ENCODE measurements at places on chromosomes 16 and 17.

- no peaks in the 10 kb centered on the region for H3K36me3 ChIP-seq
- H3K4me3 ChIP-seq = no peak overlapping the region
- H3K27me3 ChIP-seq = no peaks in the 10 kb centered on the region
These were observed 22.1 kb upstream of the KDM8 start for GRCh38 chr16:27181019-27181790.

GRCh38 chr17:43673516-43674323, 12.0 kb upstream of the MEOX1 start:
- no peaks in the 10 kb centered on the region for H3K36me3 ChIP-seq
- H3K27ac ChIP-seq = no peak overlapping the region
- peak; percentile 67 for DNase-seq
- peaks cover 5% of the 10 kb centered on the region for H3K4me1 ChIP-seq
- H3K27me3 ChIP-seq = no peaks in the 10 kb centered on the region
- no peak overlapping the region for H3K4me3 ChIP-seq

GRCh38 chr16:87314990-87315420, 2.2 kb downstream of the C16orf95 start:
- no peak overlapping the region for H3K27ac ChIP-seq
- H3K36me3 ChIP-seq = no peaks in the 10 kb centered on the region
- peaks cover 2% of the 10 kb centered on the region for H3K4me1 ChIP-seq
- no peak overlapping the region for H3K4me3 ChIP-seq
- DNase-seq = no peak

DNA sequence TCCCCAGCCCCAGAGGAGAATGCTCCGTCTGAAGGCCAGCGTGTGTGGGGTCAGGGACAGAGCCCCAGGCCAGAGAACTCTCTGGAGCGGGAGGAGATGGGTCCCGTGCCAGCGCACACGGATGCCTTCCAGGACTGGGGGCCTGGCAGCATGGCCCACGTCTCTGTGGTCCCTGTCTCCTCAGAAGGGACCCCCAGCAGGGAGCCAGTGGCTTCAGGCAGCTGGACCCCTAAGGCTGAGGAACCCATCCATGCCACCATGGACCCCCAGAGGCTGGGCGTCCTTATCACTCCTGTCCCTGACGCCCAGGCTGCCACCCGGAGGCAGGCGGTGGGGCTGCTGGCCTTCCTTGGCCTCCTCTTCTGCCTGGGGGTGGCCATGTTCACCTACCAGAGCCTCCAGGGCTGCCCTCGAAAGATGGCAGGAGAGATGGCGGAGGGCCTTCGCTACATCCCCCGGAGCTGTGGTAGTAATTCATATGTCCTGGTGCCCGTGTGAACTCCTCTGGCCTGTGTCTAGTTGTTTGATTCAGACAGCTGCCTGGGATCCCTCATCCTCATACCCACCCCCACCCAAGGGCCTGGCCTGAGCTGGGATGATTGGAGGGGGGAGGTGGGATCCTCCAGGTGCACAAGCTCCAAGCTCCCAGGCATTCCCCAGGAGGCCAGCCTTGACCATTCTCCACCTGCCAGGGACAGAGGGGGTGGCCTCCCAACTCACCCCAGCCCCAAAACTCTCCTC, 10.4 kb downstream of the CX3CL1 start:
- H3K4me3 ChIP-seq = no peak overlapping the region
- no peaks in the 10 kb centered on the region for H3K4me1 ChIP-seq
- H3K27ac ChIP-seq = no peak overlapping the region
- no peaks in the 10 kb centered on the region for H3K36me3 ChIP-seq

DNA sequence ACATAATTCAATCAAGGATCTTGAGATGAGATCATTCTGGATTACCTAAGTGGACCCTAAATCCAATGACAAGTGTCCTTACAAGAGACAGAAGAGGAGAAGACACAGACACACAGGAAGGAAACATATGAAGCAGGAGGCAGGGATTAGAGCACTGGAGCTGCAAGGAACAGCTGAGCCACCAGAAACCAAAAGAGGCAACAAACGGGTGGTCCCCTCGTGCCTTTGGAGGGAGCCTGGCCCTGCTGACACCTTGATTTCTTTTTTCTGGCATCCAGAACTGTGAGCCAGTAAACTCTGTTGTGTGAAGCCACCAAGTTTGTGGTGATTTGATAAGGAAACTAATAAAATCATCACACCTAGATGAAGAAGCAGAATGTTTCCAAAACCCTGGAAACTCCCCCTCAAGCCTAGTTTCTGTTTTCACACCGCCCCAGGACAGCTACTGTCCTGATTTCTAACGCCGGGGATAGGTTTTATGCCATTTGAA, 115.2 kb downstream of the PITPNC1 start:
- no peaks in the 10 kb centered on the region for H3K36me3 ChIP-seq
- no peaks in the 10 kb centered on the region for H3K4me1 ChIP-seq
- no peaks in the 10 kb centered on the region for H3K27me3 ChIP-seq
- no peak overlapping the region for H3K27ac ChIP-seq

DNA sequence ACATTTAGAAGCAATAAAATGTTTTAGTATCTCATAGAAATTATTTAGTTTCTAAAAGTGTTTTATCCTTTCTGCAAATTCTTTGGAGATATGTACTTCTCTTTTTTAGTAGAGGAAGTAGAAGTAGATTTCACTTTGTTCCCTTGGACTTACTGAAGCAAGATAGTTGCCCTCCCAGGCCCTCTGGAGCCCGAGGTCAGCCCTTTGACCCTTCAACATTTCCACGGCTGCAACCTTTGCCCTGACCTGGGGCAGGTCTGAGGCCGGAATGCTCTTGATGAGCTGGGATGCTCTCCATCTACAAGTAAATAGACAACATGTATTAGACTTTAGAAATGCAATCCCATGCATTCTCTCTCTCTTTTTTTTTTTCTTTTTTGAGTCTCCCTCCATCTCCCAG, 167.5 kb downstream of the CDK5R1 start:
- no peak overlapping the region for H3K4me3 ChIP-seq
- no peak overlapping the region for H3K27ac ChIP-seq
- no peak for DNase-seq
- no peaks in the 10 kb centered on the region for H3K27me3 ChIP-seq
- no peaks in the 10 kb centered on the region for H3K4me1 ChIP-seq

DNA sequence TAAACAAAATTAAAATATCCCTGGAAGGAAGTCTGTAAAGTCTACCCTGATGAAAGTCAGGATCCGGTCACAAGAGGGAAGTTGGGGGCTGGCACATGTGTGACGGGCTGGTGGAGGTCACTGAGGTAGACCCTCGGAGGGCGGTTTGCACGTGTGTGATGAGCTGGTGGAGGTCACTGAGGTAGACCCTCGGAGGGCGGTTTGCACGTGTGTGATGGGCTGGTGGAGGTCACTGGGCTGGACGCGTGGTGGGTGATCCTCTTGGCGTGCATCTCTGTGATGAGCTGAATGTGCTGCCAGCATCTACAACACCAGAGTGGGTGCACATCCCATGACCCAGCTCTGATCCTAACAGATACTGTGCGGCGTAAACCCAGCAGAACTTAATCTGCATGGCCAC, 43.7 kb upstream of the METRNL start:
- no peaks in the 10 kb centered on the region for H3K36me3 ChIP-seq
- no peak overlapping the region for H3K27ac ChIP-seq

DNA sequence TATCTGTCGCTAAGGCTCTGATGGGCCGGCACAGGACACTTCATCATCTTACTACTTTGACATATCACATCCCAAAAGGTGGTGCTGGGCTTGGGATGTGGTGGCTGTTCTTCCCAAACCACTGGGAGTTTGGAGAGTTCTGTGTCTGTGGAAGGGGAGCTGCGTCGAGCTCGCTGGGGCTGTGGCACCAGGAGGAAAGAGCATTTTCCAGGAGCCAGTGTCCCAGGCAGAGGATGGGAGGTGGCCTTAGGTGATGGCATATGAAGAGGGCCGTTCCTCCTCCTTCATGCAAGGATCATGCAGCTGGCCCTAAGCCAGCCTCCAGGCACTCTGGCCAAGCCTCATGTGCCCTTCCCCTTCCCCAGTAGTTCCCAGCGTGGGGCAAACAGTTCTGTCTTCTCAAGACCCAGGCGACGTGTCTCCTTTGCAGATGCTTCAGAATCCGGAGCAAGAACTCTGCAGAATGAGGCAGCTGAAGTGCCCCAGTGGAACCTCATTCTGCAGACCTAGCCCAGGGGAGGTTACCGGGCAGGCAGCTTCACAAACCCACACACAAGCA, 89.4 kb upstream of the TNRC6C start:
- H3K4me1 ChIP-seq = no peaks in the 10 kb centered on the region
- H3K27me3 ChIP-seq = no peaks in the 10 kb centered on the region
- no peak overlapping the region for H3K27ac ChIP-seq
- DNase-seq = no peak
- H3K36me3 ChIP-seq = no peaks in the 10 kb centered on the region

GRCh38 chr17:75308732-75309629, 19.7 kb upstream of the SLC25A19 start:
- H3K36me3 ChIP-seq = no peaks in the 10 kb centered on the region
- H3K4me3 ChIP-seq = no peak overlapping the region
- H3K27me3 ChIP-seq = no peaks in the 10 kb centered on the region
- no peak for DNase-seq

DNA sequence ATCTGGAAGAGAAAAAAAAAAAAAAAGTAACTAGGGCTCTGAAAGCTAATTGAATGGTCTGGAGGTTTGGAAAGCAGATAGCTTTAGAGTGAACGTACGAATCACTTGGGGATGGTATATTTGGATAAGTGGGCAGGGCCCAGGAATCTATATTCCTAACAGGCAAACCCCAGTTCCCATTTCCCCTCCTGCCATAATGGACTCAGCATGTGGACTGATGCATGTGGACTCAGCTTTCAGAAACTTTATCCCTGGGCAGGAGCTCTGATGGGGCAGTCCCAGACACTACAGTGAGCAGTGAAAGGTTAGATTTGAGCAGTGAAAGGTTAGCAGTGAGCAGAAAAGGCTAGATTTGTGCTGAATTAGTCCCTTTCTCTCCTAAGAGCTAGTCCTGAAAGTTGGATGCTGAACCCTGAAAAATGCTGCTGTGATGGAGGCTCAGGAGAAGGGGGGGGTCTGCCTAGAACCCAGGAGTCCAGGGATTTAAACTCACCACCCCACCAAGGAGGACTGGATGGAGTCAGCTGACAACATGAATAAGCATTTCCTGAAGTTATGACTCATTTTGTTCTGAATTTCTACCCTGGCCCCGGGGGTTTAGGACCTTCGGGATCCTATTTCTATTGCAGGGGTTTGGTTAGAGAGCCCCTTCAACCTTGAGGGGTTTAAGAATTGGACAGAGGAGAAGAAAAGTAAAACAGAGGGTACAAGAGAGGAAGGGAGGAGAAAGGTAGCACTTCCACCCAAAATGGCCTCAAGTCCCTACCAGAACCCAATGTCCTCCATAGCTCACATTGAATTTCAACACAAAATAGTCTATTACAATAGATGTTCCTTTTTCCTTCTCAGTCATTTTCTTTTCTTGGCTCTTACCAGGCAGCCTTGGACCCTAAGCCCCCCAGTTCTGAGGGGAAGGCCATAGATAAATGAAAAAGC, 10.3 kb upstream of the FZD2 start:
- no peaks in the 10 kb centered on the region for H3K27me3 ChIP-seq
- H3K4me3 ChIP-seq = no peak overlapping the region
- H3K27ac ChIP-seq = peak overlapping the region; percentile 22
- no peak for DNase-seq
- H3K4me1 ChIP-seq = peaks cover 23% of the 10 kb centered on the region

- H3K4me1 ChIP-seq = no peaks in the 10 kb centered on the region
- no peak overlapping the region for H3K4me3 ChIP-seq
- H3K27me3 ChIP-seq = no peaks in the 10 kb centered on the region
- peaks cover 12% of the 10 kb centered on the region for H3K36me3 ChIP-seq
- DNase-seq = no peak
- H3K27ac ChIP-seq = no peak overlapping the region
These were observed 8.1 kb upstream of the MRPL58 start for GRCh38 chr17:75004371-75004770.

GRCh38 chr16:74657870-74658642, 8.6 kb downstream of the RFWD3 start:
- H3K4me1 ChIP-seq = no peaks in the 10 kb centered on the region
- no peak overlapping the region for H3K4me3 ChIP-seq
- no peak for DNase-seq
- H3K27me3 ChIP-seq = no peaks in the 10 kb centered on the region

DNA sequence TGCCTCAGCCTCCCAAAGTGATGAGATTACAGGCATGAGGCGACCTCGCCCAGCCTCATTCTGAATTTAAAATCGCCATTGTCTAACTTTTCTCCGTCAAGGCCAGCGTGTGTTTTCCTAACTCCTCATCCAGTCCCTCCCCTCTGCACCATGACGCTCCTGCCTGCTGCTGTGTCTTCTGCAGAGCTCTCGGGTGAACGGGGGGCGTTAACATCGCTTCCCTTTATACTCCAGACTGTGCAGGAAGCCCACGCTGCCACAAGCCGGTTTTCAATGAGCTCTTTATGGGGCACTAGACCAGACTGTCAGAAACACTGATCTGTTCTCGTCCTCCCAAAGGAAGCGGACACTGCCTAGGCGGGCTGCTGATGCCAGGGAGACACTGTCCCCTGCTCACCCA, 13.2 kb downstream of the AANAT start:
- no peaks in the 10 kb centered on the region for H3K27me3 ChIP-seq
- no peak overlapping the region for H3K27ac ChIP-seq
- no peaks in the 10 kb centered on the region for H3K4me1 ChIP-seq
- DNase-seq = no peak

GRCh38 chr16:85544016-85544415, 69.1 kb upstream of the GSE1 start:
- H3K36me3 ChIP-seq = no peaks in the 10 kb centered on the region
- no peak overlapping the region for H3K27ac ChIP-seq
- no peak overlapping the region for H3K4me3 ChIP-seq
- no peaks in the 10 kb centered on the region for H3K27me3 ChIP-seq
- H3K4me1 ChIP-seq = no peaks in the 10 kb centered on the region

GRCh38 chr17:42142371-42142896, 12.4 kb downstream of the RAB5C start:
- no peaks in the 10 kb centered on the region for H3K4me1 ChIP-seq
- H3K4me3 ChIP-seq = no peak overlapping the region

DNA sequence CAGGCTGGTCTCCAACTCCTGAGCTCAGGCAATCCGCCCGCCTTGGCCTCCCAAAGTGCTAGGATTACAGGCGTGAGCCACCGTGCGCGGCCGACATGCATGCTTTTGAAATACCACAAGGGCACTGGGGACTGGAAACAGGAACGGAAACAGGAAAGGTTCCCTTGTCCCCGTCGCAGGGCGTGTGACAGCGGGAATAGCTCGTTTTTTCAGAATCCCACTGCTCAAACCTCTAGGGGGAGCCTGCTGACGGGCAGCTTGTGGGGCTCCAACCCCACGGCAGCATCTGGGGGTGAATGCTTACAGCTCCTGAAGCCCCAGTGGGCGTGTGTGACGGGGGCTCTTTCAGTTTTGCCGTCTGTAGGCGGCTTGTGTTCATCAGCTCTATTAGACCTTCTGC, 18.8 kb upstream of the ASGR2 start:
- H3K27ac ChIP-seq = no peak overlapping the region
- no peak overlapping the region for H3K4me3 ChIP-seq
- no peaks in the 10 kb centered on the region for H3K27me3 ChIP-seq
- DNase-seq = peak; percentile 92

- no peaks in the 10 kb centered on the region for H3K27me3 ChIP-seq
- peaks cover 13% of the 10 kb centered on the region for H3K36me3 ChIP-seq
- H3K4me1 ChIP-seq = no peaks in the 10 kb centered on the region
- no peak overlapping the region for H3K4me3 ChIP-seq
- H3K27ac ChIP-seq = no peak overlapping the region
- no peak for DNase-seq
These were observed 1.7 kb upstream of the MRPL12 start for GRCh38 chr17:81701288-81702071.
